ENCODE measurements at places on chromosomes 13 and 19. TPM values are rescaled to one million over a fixed set of nuclear protein-coding genes. Genes with fewer than 3 reads are reported as not detected.

Gene TRIP10
- 56.7 TPM for total RNA-seq

Gene KASH5
- total RNA-seq, result not detected

Gene SYNE4
- total RNA-seq, result 0.31 TPM

Gene ZNF577
- not detected for total RNA-seq
